ENCODE measurements at places on chromosomes 16 and 17.

- no peak for DNase-seq
Observed at GRCh38 chr16:1779741-1780676, 2.4 kb downstream of the SPSB3 start.

DNA sequence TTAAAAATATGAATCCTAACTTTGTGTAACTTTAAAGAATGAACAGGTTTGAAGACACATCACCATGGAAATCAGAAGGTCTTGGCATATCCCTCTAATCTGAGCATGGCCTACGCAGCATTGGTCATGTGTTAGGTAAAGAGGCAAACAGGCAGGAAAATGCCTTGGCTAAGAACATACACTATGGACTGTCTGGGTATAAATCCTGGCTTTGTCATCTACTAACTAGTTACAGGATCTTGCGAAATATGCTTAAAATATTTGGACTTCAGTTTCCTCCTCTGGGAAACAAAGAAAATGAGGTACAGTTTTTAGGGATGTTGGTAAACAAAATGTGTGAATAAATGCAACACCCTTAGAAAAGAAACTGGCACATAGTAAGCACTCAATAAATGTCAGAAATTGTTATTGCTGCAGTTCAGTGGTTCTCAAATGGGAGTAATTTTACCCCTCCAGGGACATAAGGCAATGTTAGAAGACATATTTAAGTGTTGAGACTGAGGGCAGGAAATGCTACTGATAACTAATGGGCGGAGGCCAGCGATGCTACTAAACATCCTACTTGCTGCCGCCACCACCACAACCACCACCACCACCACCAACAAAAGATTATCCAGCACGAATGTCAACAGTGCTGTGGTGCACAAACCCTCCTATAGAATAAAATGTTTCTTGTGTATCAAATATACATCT is 770.8 kb upstream of the SOX9 start:
- no peak for DNase-seq

DNA sequence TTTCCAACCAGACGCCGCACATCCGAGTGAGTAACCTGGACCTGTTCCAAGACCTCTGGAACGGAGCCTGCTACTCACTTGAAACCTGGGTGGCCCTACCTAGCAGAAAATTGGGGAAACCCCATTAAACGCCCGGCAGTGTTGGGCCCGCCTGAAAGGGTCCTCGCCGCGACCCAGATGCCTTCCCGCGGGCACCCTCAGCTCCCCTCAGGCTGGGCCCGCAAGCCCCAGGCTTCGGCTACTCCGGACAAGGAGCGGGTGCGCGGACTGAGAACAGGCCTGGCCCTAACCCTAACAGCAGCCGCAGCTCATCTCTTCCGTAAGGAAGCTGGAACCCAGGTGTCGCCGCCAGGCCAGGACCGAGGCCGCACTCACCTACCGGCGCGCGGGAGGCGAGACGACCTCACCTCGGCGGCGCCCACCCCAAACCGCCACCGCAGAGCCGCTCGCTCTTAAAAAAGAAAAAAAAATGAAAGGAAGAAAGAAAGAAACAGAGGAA is 344 bp downstream of the PSME3IP1 start:
- no peak for DNase-seq

DNA sequence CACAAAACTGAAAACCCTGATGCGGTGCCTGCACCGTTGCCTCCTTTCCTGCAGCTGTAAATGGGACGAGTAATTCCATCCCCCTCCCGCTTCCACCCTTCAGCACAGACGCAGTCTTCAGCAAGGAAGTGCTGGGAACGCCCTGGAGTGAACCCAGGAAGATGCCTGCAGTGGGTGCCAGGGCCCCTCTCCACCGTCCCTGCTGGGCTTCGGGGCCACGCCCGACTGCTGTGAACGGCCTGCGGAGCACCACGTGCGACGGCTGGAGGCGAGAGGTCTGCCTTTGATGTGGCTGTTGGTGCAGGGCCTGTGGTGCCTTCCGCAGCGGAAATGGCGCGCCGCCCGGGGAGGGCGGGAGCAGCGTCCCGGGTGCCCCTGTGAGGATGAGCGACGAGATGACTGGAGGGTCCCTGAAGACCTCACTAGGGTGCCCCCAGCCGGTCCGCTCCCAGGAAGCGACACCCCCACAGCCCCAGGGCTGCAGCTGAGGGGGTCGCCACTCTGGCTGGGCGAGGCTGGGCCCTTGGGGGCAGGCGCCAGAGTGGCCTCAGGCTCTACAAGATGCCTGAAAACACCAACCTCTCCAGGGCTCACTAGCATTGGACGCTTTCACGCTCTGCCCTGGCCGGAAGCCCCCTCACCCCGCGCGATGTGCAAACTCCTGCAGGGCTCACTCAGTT is 749 bp upstream of the MC1R start:
- DNase-seq: peak; percentile 62

DNA sequence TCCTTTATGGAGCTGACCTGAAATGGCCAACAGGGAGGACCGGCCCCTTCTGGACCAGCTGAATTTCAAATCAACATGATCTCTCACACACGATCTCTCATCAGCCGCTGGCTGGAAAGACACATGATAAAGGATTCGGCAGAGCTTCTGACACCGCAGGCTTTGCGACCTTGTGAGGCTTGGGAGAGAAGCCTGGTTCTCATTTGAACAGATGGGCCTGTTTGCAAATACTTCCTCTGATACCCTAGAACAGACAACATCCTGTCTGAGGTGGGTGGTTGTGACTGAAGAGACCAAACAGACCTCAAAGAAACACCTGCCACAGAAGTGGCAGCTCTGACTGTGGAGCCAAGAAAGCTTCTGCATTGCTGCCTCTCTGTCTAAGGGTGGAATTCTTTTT is 77.9 kb upstream of the SDK2 start:
- peak; percentile 28 for DNase-seq

DNA sequence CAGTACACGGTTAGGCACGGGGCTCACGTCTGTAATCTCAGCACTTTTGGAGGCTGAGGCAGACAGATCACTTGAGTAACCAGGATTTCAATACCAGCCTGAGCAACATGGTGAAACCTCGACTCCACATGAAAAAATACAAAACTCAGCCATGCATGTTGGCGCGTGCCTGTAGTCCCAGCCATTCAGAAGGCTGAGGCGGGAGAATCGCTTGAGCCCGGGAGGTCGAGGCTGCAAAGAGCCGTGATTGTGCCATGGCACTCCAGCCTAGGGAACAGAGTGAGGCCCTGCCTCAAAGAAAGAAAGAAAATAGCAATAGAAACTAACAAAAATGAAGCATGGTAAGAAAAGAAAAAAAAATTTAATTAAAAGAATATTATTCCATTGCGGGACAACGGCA is 128.0 kb upstream of the CHMP6 start:
- DNase-seq: no peak
